Stimulated activated CD4-positive, alpha-beta T cell treated with anti-CD3 and anti-CD28 coated beads, Interleukin-1b, Interleukin-23, amount 100 ng/mL, for 48 hours (primary cell): ENCODE measurements at places on chromosomes 16 and 17.

DNA sequence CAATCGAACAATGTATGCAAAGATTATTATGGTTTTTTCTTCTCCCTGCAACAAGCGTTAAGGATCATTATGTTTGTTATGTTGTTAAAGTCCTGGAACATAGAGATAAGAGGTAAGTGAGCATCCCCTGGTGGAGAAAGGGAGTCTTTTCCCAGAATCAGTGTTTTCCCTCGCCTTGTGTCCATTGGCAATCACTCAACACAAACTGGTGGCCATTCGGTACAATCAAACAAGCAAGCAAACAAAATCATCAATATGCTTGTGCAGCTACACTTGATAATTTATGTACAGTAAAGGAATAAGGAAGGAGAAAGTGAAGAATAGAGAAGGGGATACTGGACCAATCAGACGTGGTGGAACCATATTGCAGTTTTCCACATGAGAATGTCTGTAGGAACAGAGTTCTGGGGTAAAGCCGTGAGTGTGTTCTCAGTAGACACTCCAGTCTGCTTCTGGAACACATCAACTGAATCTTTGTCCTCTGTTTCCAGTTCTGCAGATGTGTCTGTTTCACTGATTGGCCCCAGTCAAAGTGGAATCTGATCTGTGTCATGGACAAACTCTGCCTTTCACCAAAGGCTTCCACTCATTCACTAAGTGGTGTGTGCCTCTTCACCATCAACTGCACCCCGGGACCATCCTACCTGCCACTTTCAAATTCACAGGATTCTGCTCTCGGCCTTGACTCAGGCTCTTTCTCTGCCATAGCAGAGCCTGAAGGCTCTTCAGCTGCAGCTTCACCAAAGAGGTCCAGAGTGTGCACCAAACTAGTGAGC is 169.5 kb downstream of the AHSP start:
- no peak for DNase-seq

GRCh38 chr16:68252383-68252782 is 7.2 kb downstream of the PLA2G15 start:
- no peak for DNase-seq

- no peak for DNase-seq
Observed at GRCh38 chr16:30173054-30173453, 10.3 kb upstream of the CORO1A start.

GRCh38 chr16:66054095-66054494 is 312.4 kb upstream of the CDH5 start:
- DNase-seq, result no peak

GRCh38 chr17:51006601-51007000 is 114.1 kb downstream of the SPAG9 start:
- DNase-seq, result no peak

DNA sequence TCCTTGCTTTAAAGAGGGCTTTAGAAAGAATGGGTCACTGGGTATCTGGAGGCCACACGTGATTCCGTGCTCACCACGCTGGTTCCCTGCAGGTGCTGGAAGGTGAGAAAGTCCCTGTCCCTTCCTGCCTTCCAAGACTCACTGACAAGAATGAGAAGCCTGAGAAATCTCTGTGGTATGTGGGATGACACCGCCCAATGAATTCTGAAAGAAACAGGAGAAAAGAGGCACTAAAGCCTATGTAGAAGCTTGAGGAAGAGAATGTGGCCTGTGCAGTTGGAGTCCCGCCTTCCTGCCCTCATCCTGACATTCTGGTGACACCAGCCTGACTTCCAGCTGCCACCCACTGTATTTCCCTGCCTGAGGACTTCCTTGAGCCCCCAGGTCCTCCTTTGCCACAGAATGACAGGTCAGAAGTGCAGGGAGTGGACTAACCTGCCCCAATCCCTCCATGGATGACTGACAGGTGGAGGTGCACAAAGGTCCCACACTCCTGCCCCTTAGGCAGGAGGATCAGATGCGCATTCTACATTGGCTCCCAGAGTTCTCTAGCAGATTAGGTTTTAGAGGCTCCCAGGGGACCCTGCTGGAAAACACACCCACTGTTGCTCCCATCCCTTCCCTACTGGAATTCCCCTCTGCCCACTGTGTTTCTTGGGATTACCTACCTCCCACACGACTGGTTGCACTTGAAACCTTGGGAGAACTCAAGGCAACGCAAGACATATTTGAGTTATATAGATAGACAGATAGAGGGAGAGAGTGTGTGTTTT is 38.6 kb upstream of the TENT4B start:
- DNase-seq, result no peak

GRCh38 chr16:57510016-57510871 is 24.0 kb upstream of the DOK4 start:
- no peak for DNase-seq

GRCh38 chr16:49513040-49513439 is 139.4 kb downstream of the C16orf78 start:
- no peak for DNase-seq

GRCh38 chr17:1423456-1424135 is 23.6 kb upstream of the YWHAE start:
- no peak for DNase-seq
